ENCODE measurements at places on chromosomes 13 and 19. TPM values are rescaled to one million over a fixed set of nuclear protein-coding genes. Genes with fewer than 3 reads are reported as not detected.

- H3K27ac ChIP-seq = no peak overlapping the region
- DNase-seq = no peak
- H3K36me3 ChIP-seq = peaks cover 5% of the 10 kb centered on the region
- H3K4me3 ChIP-seq = no peak overlapping the region
- peaks cover 4% of the 10 kb centered on the region for H3K4me1 ChIP-seq
Measured at GRCh38 chr13:41631296-41631965, 174.1 kb downstream of the RGCC start.

PTOV1 gene
- total RNA-seq = 125 TPM

GRCh38 chr13:44620057-44620456 is 43.9 kb upstream of the TSC22D1 start:
- H3K4me1 ChIP-seq = no peaks in the 10 kb centered on the region
- DNase-seq = no peak
- no peak overlapping the region for H3K27ac ChIP-seq
- no peaks in the 10 kb centered on the region for H3K36me3 ChIP-seq
- no peak overlapping the region for H3K4me3 ChIP-seq

DNA sequence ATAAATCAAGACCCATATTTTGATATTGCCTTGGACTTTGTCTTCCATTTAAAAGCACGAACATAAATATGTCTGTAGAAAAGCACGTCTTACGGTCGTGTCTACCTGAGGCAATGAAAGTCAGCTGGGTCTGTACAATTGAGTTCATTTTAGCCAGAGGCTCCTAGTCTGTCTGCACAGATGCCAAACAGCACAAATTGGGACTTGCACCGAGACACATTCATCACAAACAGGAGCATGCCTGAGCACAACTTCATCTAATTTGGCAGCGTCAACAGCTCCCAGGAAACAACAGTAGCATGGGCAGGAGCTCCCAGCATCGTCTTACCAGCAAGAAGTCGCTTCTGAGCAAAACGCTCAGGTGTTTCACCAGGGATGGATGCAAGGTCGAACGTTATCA is 687.0 kb downstream of the EFNB2 start:
- H3K27ac ChIP-seq = no peak overlapping the region
- no peaks in the 10 kb centered on the region for H3K27me3 ChIP-seq
- H3K4me1 ChIP-seq = no peaks in the 10 kb centered on the region
- no peaks in the 10 kb centered on the region for H3K36me3 ChIP-seq
- H3K4me3 ChIP-seq = no peak overlapping the region

SLC44A2 gene
- 200 TPM for total RNA-seq
